ENCODE measurements at places on chromosomes 6 and 20.

DNA sequence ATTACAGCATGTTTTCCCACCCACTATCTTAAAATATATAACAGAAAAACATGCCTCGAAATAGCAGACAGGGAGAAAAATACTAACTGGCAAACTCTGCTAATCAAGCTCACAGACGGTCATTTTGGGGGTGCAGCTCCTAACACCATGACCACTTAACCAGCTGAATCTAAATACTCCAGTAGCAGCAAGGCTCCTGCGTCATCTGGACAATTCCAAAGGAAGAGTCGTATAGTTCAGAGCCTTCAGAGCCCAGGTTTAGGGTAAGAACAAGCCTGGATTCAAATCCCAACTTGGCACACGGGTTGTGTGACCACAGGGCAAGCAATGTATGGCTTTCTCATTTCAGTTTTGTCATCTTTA is 81.3 kb upstream of the COL21A1 start:
- DNase-seq = no peak

GRCh38 chr6:130927305-130927704 is 100.1 kb downstream of the SMLR1 start:
- no peak for DNase-seq

GRCh38 chr6:143749891-143750290 is 72.1 kb downstream of the PHACTR2 start:
- DNase-seq = no peak

DNA sequence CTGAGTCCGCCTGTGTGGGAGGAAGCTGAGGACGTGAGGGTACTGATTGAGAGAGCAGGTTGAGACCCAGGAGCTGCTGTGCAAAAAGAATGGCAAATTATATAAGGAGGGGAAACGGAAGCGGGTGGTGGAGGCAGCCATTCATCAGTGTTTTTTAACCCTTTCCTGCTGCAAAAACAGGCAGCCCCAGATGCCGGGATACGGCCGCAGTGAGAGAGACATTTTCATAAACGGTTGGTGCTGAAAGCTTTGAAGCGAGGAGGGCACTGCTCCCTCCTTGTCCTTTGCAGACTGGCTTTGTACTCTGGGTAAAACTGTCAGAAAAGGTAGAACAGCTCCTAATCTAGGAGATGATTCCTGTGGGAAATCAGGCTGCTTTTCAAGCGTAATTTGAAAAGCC is 56.4 kb downstream of the TTI1 start:
- no peak for DNase-seq

GRCh38 chr6:133626096-133626666 is 262.7 kb upstream of the TCF21 start:
- DNase-seq = no peak

DNA sequence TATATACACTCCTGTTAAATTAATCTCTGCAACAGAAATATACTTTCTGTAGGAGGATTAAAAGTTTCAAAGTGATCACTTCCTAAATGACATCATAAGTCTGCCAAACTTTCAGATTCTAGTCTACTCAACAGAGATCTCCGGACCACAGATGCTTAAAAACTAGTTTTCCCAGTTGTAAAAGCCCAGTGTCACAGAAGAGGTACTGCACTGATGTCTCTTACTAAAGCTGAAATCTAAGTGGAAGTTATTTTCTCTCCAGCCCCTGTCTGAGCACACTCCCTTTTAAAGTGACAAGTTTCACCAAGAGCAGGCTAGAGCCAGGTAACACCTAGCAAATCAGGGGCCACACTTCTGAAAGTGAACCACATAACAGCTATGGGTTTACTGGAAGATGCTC is 71.6 kb upstream of the DST start:
- no peak for DNase-seq

- no peak for DNase-seq
These were observed 434.1 kb upstream of the MMS22L start for GRCh38 chr6:97717086-97717485.

GRCh38 chr6:130848945-130849344 is 21.7 kb downstream of the SMLR1 start:
- no peak for DNase-seq

DNA sequence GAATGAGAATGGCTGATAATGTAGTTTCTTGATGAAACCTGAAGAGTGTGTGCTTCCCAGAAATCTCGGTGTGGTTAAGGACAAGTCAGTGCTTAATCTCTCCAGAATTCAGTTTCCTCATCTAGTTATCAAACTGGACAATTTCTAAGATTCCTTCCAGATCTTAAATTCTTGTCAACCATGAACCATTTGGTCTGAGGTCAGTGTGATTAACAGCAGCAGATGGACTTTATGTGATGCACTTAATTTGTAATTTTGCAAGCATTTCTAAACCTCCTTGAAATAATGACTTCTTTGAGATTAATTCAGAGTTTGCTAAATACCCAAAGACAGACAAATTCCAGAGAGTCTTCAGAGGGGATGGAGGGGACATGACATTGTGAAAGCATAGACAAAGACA is 160.3 kb downstream of the KIF16B start:
- DNase-seq = no peak

- DNase-seq = no peak
These were observed 70.5 kb upstream of the MYLIP start for GRCh38 chr6:16058201-16058928.

GRCh38 chr6:163324688-163325389 is 89.7 kb upstream of the QKI start:
- peak; percentile 73 for DNase-seq

DNA sequence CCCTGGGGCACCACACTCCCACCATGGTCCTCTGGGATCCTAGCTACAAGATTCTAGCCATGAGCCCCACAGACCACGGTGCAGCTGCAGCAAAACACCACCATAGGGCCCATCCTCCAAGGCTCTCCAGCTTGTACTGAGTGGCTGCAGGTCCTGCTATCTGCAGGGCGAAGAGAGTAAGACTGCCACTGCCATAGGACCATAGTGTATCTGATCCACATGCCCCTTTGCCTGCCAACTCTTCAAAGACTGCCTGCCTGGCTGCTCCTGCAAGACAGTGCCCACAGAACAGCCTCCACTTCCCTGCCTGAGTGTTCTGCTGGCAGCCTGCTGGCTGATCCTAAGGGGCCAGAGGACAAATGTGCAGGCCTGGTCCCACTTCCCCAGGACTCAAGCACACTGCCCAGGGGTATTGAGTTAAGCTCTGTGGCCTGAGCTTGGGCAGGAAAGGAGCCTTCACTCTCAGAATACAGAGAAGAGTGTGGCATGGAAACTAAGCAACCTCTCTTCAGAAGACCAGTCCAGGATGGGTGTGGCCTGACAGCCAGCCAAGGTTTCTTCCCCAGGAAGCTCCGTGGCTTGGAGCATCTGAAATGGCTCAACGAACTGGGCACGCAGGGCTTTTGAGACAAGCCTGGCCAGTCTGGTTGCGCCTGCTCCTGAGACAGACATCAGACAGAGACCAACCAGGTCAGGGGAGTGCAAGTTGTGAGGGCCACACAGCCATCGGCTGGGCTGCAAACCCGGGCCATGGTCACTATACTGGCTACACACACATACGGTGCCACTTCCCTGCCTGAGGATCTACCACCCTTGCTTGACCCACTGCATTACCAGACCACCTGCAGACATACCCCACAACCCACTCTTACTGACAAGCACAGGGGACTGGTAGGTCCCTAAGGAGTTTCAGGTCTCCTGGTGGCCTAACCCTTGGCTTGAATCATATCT is 54.5 kb downstream of the RNGTT start:
- DNase-seq = no peak

- peak; percentile 85 for DNase-seq
These were observed 21.2 kb upstream of the NFATC2 start for GRCh38 chr20:51563486-51564332.

DNA sequence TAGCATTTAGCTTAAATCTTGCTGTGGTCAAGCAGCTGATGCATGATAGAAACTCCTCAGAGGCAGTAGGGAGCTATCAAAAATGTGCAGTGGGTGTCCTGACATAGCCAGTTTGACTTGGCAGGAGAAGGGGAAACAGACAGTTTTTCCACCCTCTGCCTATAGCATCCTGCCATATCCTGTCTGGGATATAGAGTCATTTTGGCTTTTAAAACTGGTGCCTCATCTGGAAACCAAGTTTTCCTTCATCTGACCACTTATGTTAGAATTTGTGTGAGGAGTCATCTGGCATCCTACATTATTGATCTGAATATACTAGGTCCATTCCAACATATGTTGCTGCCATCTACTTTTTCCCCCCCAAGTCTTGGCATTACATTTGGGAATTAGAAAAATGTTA is 284.1 kb downstream of the CD109 start:
- no peak for DNase-seq

- peak; percentile 82 for DNase-seq
These were observed 6.7 kb downstream of the SNAI1 start for GRCh38 chr20:49989234-49990065.

DNA sequence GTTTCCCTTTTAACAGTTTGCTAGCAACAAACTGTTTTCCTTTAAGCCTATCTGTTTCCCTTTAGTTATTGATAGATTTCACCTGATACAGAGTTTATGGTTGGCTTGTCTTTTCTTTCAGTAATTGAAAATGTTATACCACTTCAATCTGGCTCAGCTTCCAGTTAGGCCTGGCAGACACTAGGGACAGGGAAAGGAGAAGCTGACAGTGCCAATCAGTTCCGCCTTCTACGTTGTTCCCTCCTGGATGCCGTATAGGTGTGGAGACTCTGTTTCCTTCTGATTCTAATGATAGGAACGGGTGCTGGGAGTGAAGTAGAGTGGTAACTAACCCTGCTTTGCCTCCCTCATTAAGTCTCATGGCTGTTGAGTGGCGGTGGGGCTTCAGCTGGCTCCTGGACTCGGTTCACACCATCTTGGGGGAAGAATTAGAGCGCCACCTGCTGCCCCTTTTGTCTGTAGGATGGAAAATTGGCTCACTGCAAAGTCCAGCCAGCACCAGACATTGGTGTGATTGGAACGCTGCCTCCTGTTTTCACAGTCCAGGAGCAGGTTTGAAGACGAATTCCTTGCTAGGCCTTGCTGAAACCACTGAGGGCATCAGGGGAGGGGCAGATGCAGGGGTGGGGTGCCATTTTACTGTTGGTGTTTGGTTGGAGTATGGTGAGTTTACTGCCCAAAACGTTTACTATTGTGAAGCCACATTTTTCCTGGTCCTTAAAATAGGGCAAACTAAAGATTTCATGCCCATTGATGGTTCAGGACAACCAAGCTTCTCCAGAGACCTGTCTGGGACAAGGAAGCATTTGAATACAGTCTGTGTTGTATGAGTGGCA is 1729.5 kb downstream of the GRIK2 start:
- peak; percentile 30 for DNase-seq

DNA sequence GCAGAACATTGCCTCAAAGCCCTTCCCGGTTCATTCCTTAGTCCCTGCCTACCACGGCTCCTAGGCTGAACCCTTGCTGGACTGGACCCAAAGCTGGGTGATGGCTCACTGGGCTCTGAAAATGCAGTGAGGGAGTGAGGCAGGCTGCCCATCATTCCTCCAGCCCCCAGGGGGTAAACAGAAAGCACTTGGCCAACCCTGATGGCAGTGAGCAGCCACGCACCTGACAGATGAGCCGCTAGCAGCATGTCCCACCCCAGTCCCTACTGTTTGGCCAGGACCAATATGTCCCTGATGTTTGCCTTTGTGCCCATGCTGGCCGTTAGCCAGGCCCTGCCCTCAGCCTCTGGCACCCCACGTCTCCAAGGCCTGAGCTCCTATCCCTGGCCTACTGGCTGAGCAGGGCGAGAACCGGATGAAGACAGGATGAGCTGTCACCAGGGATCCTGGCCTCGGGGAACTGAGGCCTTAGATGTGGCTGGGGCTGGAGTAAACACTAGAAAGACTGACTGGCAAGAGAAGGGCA is 19.4 kb upstream of the BAK1 start:
- no peak for DNase-seq

DNA sequence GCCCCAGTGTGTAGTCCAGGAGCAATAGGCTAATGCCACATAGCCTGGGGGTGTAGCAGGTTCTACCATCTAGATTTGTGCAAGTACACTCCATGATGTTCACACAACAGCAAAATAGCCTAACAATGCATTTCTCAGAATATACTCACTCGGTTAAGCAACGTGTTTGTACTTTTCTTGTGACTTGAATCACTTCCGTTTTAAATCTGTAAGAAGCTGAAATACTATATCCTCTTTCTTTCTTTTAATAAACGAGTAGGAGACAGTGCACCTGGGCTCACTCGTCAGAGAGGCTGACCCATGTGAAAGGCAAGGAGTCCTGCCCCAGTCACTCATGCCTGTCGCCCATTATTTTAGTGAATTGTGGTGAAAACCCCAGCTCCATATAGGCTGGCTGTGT is 201.6 kb downstream of the FOXA2 start:
- no peak for DNase-seq

- no peak for DNase-seq
These were observed 144.3 kb downstream of the ADGRB3 start for GRCh38 chr6:68779366-68779765.

DNA sequence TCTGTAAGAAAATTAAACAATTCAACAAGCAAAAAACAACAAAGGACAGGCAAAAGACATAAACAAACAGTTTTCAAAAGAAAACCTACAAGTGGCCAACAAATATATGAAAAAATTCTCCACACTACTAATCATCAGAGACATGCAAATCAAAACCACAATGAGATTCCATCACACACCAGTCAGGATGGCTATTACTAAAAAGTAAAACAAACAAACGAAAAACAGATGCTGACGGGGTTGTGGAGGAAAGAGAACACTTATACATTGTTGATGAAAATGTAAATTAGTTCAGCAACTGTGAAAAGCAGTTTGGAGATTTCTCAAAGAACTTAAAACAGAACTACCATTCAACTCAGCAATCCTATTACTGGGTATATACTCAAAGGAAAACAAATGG is 537.6 kb downstream of the HDGFL1 start:
- DNase-seq = no peak

- peak; percentile 69 for DNase-seq
These were observed 12.8 kb upstream of the BPI start for GRCh38 chr20:38290829-38291814.

DNA sequence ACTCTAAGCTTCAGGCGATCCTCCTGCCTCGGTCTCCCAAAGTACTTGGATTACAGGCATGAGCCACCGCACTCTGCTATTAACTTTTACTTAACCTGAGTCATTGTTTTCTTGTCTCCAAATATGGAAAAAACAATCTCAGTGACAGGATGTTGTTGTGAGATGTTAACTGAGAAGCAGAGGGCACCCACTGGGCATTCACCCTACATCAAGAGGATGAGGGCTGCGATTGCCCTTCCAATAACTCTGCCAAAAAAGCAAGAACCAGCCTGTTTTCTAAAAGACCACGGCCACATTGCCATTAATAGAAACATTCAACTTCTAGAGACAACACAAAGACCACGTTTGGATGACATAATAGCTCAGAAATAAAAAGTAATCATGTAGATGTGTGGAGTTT is 107.6 kb upstream of the SGK1 start:
- DNase-seq = no peak
